ENCODE measurements at places on chromosomes 12 and 14.
A peak's percentile ranks its signal among the peaks of the same experiment; 100 is the strongest.

- H3K4me3 ChIP-seq: no peak overlapping the region
- no peaks in the 10 kb centered on the region for H3K4me1 ChIP-seq
- H3K27me3 ChIP-seq: no peaks in the 10 kb centered on the region
- H3K27ac ChIP-seq: no peak overlapping the region
- H3K36me3 ChIP-seq: peaks cover 16% of the 10 kb centered on the region
- DNase-seq: no peak
These were observed 17.3 kb downstream of the TMEM19 start for GRCh38 chr12:71703206-71703605.

DNA sequence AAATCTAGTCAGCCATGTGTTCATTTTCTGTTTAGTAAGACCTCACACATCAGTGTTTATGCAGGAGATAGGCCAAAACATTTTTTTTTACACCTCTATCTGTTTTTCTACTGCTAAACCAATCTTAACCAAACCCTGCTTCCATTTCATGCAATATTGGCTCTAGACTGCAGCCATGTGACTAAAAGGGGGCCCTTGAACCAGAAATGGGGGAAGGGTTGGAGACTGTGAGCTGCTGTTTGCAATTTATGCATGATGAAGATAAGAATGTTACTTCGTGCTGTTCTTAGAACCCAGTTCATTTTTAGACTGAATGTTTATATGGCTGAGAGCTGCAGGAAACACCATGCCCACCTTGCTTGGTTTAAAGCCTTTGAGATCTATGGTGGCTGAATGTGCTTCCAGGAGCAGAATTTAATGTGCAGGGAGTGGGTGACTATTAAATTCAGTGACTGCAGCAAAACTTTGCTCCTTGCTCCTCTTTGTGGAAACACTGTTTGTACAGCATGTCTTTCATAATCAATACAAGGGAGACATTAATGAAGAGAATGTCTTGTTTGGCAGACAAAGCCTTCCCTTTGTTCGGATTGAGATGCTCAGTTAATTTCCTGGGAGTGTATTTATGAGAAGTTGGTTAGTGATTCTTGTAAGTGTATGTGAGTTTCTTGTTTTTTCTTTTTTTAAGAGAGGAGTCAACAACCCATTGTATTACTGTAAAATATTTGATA lies 53.6 kb downstream of the CHST11 start:
- H3K27ac ChIP-seq: no peak overlapping the region
- no peaks in the 10 kb centered on the region for H3K36me3 ChIP-seq
- no peak for DNase-seq
- peaks cover 20% of the 10 kb centered on the region for H3K4me1 ChIP-seq

DNA sequence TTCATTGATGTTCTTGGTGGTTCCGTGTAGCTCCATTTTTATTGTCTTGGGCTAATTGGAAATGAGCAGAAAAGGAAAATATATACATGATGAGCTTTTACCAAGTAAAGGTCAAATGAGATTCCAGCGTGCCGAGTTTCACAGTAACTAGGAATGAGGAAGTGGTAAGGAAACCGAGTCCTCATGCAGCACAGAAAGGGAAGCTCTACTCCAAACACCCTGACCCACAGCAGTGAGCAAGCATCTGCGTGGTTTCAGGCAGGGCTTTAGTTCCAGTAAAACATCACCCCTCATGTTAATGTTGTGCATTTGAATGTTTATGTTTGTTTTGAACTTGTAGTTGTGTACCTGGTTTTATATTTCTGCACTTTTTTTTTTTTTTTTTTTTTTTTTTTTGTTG lies 208.0 kb downstream of the SLC41A2 start:
- H3K4me1 ChIP-seq: peaks cover 3% of the 10 kb centered on the region
- no peaks in the 10 kb centered on the region for H3K36me3 ChIP-seq
- DNase-seq: no peak
- H3K4me3 ChIP-seq: no peak overlapping the region

- H3K27me3 ChIP-seq: no peaks in the 10 kb centered on the region
- no peaks in the 10 kb centered on the region for H3K4me1 ChIP-seq
- no peak overlapping the region for H3K4me3 ChIP-seq
These were observed 127.2 kb downstream of the CMAS start for GRCh38 chr12:22173177-22173576.

DNA sequence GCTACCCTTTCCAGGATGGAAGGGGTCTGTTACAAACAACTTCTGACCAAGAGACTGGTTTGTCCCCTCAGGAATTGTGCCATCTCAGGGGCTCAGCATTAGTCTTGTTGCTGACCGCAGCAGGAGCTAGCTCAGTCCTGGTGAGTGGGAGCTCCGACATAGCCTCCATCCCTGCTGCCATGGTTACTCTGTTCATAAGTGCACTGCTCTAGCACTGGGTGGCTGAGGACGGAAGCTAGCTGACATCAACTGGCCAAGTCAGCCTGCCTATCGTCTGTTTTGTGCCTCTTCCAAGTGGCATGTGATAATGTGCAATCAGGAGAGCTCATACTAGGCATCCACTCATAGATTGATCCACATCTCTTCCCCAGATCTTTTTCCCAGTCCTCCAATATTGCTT lies 7.5 kb downstream of the SLC17A8 start:
- H3K27ac ChIP-seq: no peak overlapping the region
- no peaks in the 10 kb centered on the region for H3K4me1 ChIP-seq
- H3K36me3 ChIP-seq: no peaks in the 10 kb centered on the region
- DNase-seq: no peak
- no peaks in the 10 kb centered on the region for H3K27me3 ChIP-seq

- H3K27ac ChIP-seq: no peak overlapping the region
- no peaks in the 10 kb centered on the region for H3K36me3 ChIP-seq
- no peaks in the 10 kb centered on the region for H3K27me3 ChIP-seq
- H3K4me1 ChIP-seq: peaks cover 9% of the 10 kb centered on the region
- no peak for DNase-seq
These were observed 30.8 kb upstream of the ZFP36L1 start for GRCh38 chr14:68823434-68824206.

GRCh38 chr12:752695-753610 lies 574 bp downstream of the WNK1 start:
- H3K27ac ChIP-seq: peak overlapping the region; percentile 98
- peak overlapping the region; percentile 96 for H3K4me3 ChIP-seq
- no peak for DNase-seq
- no peaks in the 10 kb centered on the region for H3K27me3 ChIP-seq

GRCh38 chr14:69319911-69320310 lies 60.0 kb downstream of the GALNT16 start:
- no peaks in the 10 kb centered on the region for H3K27me3 ChIP-seq
- no peak overlapping the region for H3K27ac ChIP-seq

DNA sequence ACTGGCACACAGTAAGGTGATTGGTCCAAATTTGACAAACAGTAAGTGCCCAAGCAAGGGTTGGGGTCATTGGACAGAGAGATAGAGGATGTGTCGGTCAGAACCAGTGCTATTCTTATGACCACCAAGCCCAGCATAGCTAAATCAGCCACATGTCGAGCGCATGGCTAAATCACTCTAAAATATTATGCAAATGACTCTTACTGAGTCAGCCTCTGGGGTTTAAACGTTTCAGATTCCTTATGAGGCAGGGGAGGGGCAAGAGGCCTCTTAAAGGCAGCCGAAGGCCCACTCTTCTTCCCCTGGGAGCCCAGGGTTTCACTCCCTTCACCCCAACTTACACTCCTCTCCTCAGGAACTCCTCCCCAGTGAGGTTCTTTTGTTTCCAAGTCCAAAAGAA lies 603 bp upstream of the ENDOU start:
- H3K4me1 ChIP-seq: peaks cover 18% of the 10 kb centered on the region
- no peaks in the 10 kb centered on the region for H3K27me3 ChIP-seq
- H3K4me3 ChIP-seq: no peak overlapping the region

GRCh38 chr14:29168149-29168548 lies 401.6 kb downstream of the FOXG1 start:
- no peaks in the 10 kb centered on the region for H3K4me1 ChIP-seq
- H3K27ac ChIP-seq: no peak overlapping the region
- DNase-seq: no peak
- no peak overlapping the region for H3K4me3 ChIP-seq
- H3K36me3 ChIP-seq: no peaks in the 10 kb centered on the region
- H3K27me3 ChIP-seq: no peaks in the 10 kb centered on the region

DNA sequence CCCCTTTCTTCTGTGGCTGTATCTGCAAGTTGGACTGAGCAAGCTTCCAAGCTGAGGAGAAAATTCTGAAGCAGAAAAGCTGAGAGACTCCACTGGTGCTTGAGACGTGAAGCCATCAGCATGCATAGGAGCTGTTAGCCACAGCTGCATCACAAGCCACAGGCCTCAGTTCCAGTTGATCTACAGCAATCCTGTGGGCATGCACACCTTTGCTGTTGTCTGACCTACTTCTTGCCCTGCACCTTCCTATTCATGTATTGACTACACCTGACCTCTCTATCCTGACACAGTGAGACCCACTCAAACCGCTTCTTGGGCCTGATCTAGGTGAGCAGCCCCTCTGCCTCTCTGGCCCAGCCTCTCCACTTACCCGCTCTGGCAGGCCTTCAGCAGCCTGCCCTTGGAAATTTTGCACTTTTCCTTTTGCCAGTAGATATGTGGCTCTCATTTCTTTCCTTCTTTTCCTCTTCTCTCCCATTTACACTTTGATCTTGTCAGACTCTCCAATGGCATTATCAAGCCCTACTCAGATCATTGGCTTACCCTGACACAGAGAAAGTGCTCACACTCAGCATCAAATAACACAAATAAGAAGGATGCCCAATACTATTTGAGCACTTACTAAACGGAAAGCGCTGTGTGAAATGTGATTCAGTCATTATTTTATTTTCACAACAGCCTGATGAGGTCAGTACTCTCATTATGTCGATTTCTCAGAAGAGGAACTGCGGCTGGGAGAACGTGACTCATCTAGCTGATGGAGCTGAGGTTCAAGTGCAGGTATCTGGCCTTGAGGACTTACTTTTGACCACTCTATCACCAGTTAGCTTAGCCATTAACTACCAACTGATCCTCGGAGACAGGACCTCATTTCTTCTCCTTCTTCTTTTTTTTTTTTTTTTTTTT lies 21.9 kb upstream of the PTGR2 start:
- H3K4me1 ChIP-seq: peaks cover 16% of the 10 kb centered on the region
- no peaks in the 10 kb centered on the region for H3K36me3 ChIP-seq
- no peak for DNase-seq
- H3K27ac ChIP-seq: peak overlapping the region; percentile 43
- no peak overlapping the region for H3K4me3 ChIP-seq
- no peaks in the 10 kb centered on the region for H3K27me3 ChIP-seq

GRCh38 chr12:116504438-116504837 lies 54.7 kb upstream of the MAP1LC3B2 start:
- no peak for DNase-seq
- no peak overlapping the region for H3K27ac ChIP-seq
- H3K27me3 ChIP-seq: no peaks in the 10 kb centered on the region
- H3K4me3 ChIP-seq: no peak overlapping the region
- peaks cover 34% of the 10 kb centered on the region for H3K4me1 ChIP-seq

DNA sequence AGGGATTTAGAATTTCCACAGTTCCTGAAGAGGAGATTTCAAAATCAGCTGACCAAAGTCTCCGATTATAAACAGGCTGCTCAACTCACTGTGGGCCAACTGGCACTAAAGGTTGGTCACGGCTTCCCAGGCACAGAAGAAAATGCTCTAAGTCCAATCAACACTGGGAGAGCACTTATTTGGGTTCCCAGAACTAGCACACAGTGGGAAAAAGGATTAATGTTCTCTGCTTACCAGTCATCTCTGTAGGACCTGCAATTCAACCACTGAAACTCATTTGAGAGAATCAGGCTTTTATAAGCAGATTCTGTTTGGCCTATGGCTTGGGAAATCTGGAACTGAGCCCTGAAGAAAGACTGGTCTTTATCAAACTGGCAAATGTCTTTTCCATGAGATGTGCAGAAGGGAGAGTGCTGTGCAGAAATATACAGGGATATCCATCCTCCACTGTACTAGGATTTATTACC lies 49.4 kb downstream of the ABCC9 start:
- no peaks in the 10 kb centered on the region for H3K27me3 ChIP-seq
- H3K4me1 ChIP-seq: no peaks in the 10 kb centered on the region
- H3K27ac ChIP-seq: no peak overlapping the region
- DNase-seq: peak; percentile 29
- no peaks in the 10 kb centered on the region for H3K36me3 ChIP-seq

GRCh38 chr14:102063808-102064429 lies 22.9 kb downstream of the HSP90AA1 start:
- no peak overlapping the region for H3K4me3 ChIP-seq
- DNase-seq: no peak
- peaks cover 2% of the 10 kb centered on the region for H3K36me3 ChIP-seq
- H3K27ac ChIP-seq: no peak overlapping the region
- peaks cover 11% of the 10 kb centered on the region for H3K4me1 ChIP-seq
- H3K27me3 ChIP-seq: no peaks in the 10 kb centered on the region

GRCh38 chr14:22427771-22428231 lies 161.2 kb downstream of the DAD1 start:
- H3K36me3 ChIP-seq: no peaks in the 10 kb centered on the region
- DNase-seq: no peak
- H3K27me3 ChIP-seq: no peaks in the 10 kb centered on the region
- no peak overlapping the region for H3K4me3 ChIP-seq
- H3K27ac ChIP-seq: no peak overlapping the region
- peaks cover 9% of the 10 kb centered on the region for H3K4me1 ChIP-seq

DNA sequence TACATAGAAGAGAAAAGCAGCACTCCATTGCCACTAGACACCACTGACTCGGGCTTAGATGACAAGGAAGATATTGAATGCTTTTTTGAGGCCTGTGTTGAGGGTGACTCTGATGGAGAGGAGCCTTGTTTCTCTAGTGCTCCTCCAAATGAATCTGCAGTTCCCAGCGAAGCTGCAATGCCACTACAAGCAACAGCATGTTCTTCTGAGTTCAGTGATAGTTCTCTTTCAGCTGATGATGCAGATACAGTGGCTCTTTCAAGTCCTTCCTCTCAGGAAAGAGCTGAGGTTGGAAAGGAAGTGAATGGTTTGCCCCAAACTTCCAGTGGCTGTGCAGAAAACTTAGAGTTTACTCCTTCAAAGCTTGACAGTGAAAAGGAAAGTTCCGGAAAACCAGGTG lies 114.5 kb upstream of the NPAS3 start:
- peaks cover 5% of the 10 kb centered on the region for H3K4me1 ChIP-seq
- H3K27me3 ChIP-seq: no peaks in the 10 kb centered on the region
- H3K4me3 ChIP-seq: no peak overlapping the region
- H3K36me3 ChIP-seq: no peaks in the 10 kb centered on the region
- DNase-seq: no peak

DNA sequence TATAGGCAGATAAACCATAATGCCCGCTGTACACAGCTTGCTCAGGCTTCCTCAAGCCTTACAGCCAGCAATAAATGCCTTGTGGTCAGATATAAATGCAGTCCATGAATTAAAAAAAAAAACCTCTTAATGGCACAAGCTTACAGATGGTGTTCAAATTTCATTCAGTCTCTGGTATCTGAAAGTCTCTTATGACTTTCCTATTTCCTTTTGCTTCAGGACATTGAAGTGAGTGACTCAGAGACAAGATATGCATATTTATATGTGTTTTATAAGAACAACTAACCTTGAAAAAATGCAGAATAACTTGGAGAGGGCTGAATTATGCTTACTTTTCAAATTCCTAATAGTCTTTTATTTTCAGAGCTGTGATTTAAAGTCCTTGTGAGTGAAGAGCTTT lies 426.9 kb upstream of the MIS18BP1 start:
- DNase-seq: no peak
- H3K4me3 ChIP-seq: no peak overlapping the region
- H3K27ac ChIP-seq: no peak overlapping the region

- H3K4me3 ChIP-seq: no peak overlapping the region
- H3K27ac ChIP-seq: no peak overlapping the region
- H3K36me3 ChIP-seq: no peaks in the 10 kb centered on the region
- H3K27me3 ChIP-seq: no peaks in the 10 kb centered on the region
- DNase-seq: no peak
These were observed 202.1 kb upstream of the PDZRN4 start for GRCh38 chr12:40986001-40986400.

GRCh38 chr12:122096591-122097149 lies 18.1 kb downstream of the MLXIP start:
- DNase-seq: no peak
- H3K27ac ChIP-seq: peak overlapping the region; percentile 7
- H3K27me3 ChIP-seq: no peaks in the 10 kb centered on the region
